Lung (tissue), 17 donors: ENCODE measurements at places on chromosomes 6 and 20.

GRCh38 chr20:41476013-41476441, 109.4 kb upstream of the EMILIN3 start:
- peak; percentile 92 for DNase-seq

DNA sequence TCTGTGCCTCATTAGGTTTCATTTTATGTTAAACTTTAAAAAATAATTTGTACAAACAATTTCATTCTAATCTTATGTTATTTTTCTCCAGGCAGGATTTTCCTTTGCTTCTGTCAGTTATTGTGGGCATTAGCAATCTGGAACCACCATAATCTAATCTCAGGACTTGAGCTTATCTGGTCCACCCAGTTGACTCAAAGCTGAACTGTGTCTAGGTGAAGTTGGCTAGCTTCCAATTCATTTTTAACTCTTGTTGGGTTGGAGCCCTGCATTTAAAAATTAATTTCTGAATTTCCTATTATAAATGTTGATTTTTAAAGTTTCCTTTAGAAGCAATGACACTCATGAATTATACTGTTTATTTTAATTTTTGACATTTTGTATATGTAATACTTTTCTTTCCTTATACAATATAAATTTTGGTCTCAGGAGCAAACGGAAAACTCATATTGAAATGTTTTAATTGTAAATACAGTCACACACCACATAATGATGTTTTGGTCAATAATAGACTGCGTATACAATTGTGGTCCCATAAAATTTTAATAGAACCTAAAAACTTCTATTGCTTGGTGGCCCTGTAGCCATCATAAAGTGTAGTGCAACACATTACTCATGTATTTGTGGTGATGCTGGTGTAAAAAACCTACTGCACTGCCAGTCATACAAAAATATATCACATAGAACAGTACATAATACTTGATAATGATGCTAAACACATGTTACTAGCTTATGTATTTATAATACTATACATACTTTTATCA, 121.3 kb downstream of the CLVS2 start:
- no peak for DNase-seq

DNA sequence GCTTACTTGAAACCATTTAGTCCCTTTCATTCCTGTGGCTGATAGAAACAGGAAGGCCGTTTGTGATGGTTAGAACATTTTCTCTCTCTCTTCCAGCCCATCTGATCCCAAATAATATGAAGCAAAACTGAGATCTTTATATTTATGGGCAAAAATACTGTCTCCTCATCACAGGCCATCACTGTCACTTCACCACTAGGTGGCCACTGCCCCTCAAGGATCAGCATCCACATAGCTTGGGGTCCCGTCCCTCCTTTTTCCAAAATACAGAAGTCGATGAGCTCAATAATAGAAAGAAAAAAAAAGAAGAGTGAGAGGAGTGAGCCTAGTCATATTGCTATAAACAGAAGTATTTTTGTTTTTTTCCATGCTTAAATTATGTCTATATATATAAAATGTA, 46.4 kb upstream of the LAMP5 start:
- DNase-seq = peak; percentile 25

DNA sequence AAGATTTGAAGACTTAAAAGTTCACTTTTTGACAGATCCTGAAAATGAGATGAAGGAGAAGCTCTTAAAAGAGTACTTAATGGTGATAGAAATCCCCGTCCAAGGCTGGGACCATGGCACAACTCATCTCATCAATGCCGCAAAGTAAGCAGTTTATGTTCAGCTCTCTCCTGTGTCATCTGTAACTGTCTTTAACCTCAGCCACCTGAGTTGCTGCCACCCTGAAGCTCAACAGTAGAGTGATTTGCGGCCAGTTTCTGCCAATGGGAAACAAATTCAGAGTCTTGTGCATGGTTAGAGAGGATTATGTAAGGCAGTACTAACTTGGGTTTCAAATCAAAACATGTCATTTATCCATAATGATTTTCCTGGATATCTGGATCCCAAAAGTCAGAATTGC, 10.1 kb downstream of the TNFAIP3 start:
- DNase-seq = no peak

- DNase-seq = no peak
Observed at GRCh38 chr6:105069821-105070445, 109.9 kb downstream of the POPDC3 start.

- DNase-seq = peak; percentile 46
Observed at GRCh38 chr6:52576054-52576391, 837 bp downstream of the TRAM2 start.

GRCh38 chr6:14501240-14501639, 383.7 kb downstream of the CD83 start:
- no peak for DNase-seq

- DNase-seq = no peak
Observed at GRCh38 chr6:130560231-130560630, 194.4 kb downstream of the TMEM200A start.

GRCh38 chr6:157282284-157282683, 41.0 kb downstream of the TMEM242 start:
- no peak for DNase-seq

DNA sequence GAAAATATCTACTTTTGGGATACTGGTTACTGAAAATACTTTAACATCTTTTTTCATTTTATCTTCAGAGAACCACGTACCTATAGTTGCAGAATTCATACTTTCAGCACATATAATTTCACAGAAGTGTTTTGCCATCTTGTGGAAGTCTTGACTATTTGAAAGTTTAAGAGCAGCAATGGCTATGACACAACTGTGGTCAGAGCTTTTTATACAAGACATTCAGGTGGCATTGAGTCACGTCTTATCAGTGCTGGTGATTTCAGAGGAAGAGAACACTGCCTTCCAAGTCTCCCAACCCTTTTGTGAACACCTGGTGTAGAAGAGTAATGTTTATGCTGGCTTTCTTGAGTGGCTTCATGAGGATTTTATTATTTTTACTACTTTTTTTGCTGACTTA, 171.6 kb downstream of the ARID1B start:
- no peak for DNase-seq

DNA sequence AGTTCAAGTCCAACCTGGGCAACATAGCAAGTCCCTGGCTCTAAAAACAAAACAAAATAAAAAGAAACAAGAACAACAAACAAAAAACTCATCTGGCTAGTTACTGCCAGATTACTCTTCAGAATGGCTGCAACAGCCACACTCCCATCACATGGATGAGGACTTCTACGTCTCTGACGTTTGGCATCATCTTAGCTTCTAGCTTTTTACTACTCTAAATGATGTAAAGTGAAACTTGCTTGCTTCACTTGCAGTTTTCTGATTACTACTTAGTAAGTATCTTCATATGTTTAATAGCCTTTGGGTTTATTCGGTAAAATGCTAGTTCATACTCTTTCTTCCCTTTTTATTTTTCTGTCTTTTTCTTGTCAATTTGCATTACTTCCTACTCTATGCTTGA, 161.1 kb upstream of the CARMIL1 start:
- DNase-seq = no peak

- no peak for DNase-seq
Observed at GRCh38 chr6:108002365-108003221, 44.6 kb upstream of the SEC63 start.

DNA sequence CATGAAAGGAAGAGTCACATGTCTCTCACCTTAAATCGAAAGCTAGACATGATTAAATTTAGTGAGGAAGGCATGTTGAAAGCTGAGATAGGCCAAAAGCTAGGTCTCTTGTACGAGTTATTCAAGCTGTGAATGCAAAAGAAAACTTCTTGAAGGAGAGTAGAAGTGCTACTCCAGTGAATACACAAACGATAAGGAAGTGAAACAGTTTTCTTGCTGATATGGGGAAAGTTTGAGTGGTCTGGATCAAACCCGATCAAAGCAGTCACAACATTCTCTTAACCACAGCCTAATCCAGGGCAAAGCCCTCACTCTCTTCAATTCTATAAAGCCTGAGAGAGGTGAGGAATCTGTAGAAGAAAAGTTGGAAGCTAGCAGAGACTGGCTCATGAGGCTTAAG, 1.9 kb upstream of the TPD52L1 start:
- DNase-seq = peak; percentile 15

GRCh38 chr20:1779567-1779966, 115.6 kb upstream of the SIRPA start:
- DNase-seq = no peak

DNA sequence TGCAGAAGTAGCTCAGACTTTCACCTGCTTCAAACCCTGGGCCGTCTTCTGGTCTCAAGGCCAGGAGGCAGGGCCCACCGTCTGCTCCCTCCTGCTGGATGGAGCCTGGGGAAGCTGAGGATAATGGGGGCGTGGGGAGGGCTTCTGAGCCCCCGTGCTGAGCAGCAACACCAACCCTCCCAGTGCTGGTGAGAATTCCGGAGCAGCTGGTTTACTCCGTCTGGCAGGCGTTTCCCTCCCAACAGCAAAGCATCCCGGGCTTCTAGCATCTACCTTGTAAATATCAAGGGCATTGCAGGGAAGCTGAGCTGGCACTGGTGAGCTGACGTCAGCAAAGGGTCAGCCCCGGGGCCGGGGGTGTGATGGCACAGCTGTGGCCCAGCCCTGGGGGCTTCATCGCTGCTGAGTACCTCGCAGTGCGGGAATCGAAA, 16.8 kb upstream of the CHRNA4 start:
- no peak for DNase-seq
